ENCODE measurements at places on chromosomes 1 and 21.

- no peak for DNase-seq
These were observed 10.7 kb downstream of the MEF2D start for GRCh38 chr1:156489935-156490293.

GRCh38 chr1:29635501-29636263 is 399.4 kb downstream of the PTPRU start:
- DNase-seq = peak; percentile 12

- no peak for DNase-seq
These were observed 22.2 kb upstream of the HPDL start for GRCh38 chr1:45304311-45305081.

DNA sequence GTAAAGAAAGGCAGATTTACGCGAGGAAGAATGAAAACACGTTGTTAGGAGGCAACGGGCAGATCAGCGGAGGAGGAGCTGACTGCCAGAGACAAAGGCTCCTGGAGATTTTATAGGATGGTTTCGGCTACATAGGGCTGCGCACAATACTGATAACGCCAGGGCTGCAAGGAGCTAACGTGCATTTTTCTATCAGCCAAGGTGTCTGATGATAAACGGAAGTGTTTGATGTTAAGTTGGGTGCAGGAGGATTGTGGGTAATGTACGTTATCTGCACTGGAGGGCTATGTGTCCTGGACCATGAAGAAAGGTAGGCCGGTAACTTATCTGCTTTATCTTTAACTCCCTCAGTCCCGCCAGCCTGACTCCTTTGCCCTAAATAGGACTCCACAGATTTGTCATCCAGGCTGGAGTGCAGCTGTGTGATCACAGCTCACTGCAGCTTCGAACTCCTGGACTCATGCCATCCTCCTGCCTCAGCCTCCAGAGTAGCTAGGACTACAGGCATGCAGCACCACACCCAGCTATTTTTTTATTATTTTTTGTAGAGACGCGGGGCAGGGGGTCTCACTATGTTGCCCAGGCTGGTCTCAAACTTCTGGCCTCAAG is 29.6 kb downstream of the SETD4 start:
- DNase-seq = no peak

DNA sequence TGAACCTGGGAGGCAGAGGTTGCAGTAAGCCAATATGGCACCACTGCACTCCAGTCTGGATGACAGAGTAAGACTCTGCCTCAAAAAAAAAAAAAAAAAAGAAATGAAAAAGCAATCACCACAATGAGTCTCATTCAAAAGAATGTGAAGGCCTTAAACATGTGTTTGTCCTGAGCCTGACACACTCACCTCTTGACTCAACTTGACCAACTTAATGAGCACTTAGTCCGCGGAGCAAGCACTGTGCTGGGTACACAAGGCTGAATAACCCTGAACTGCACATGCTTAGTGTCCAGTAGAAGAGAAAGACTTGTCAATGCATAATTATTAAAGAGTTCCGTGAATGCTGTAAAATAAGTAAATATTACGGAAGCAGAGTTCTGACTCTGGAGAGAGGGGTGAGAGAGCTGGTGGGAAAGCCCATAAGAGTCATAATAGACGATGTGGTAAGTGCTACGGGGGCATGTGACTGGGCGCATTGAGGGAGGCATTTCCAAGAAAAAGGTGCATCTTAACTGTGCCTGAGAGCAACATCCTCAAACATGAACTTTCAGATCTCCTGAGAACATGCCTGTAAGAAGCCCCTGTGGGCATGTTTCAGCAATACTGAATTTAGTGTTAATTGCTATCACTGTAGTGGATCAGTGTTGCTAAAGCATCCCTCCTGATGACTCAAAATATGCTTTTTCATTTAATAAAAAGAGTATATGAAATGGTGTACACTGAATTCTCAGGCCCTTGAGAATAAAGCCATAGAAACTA is 27.2 kb downstream of the MCOLN2 start:
- DNase-seq = no peak

DNA sequence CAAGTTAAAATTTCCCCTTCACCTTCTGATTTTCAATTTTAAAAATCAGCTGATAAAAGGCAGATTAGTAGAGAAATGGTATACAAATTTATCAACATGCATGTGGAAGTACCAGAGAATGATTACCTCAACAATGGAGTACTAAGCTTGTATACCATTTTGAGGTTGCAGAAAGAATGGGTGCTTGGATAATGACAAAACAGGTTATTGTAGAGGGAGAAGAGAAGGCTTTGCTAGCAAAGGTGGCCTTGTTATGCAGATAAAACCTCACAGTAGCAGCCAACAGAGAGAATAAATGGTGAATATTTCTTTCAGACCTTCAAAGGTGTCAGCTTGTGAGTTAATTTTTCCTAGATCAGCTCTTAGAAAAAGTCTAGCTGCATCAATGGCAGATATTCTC is 1174.9 kb upstream of the ADGRL4 start:
- DNase-seq = no peak

DNA sequence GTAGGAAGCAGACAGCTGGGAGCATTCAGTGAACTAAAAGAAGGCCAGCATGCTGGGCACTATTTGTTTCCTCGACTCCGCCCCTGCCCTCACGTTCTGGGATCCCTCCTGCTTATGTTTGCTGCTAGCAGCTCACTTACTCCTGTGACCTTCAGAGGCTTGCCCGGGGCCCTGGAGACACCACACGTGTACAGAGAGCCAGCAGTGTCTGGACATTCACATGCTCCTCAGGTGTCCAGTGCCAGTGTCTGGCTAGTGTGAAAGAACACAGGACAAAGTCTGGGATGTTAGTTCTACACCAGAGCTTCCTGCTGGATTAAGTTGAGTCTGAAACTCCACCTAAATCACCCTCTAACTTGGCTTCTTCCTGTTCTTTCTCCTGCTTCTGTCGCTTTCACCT is 108.1 kb downstream of the OMA1 start:
- DNase-seq = no peak

- DNase-seq = peak; percentile 15
These were observed 5.0 kb upstream of the BCAR3 start for GRCh38 chr1:93686504-93687250.

DNA sequence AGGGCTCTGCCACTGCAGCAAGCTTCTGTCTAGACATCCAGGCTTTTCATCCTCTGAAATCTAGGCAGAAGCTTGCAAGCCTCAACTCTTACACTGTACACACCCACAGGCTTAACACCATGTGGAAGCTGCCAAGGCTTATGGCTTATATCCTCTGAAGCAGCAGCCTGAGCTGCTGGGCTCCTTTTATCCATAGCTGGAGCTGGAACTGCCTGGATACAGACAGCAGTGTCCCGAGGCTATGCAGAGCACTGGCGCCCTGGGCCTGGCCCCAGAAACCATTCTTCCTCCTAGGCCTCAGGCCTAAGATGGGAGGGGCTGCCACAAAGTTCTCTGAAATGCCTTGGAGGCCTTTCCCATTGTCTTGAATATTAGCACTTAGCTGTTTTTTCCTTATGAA is 19.3 kb upstream of the POGK start:
- DNase-seq = no peak

- no peak for DNase-seq
These were observed 689 bp upstream of the ZNF644 start for GRCh38 chr1:91022518-91022929.

- no peak for DNase-seq
These were observed 447.5 kb downstream of the NEGR1 start for GRCh38 chr1:71834601-71835441.

- no peak for DNase-seq
These were observed 7.8 kb downstream of the CELSR2 start for GRCh38 chr1:109256971-109257681.

- no peak for DNase-seq
These were observed 19.6 kb upstream of the LAMC2 start for GRCh38 chr1:183166454-183166853.

GRCh38 chr1:68811806-68812205 is 314.9 kb upstream of the DEPDC1 start:
- no peak for DNase-seq

DNA sequence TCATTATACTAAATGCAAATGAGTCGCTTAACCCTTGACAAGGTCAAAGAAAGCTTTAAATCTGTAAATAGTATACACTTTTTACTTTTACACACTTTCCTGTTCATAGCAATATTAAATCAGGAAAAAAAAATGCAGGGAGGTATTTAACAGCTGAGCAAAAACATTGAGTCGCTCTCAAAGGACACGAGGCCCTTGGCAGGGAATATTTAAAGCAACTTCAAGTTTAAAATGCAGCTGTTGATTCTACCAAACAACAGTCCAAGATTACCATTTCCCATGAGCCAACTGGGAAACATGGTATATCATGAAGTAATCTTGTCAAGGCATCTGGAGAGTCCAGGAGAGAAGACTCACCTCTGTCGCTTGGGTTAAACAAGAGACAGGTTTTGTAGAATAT is 62.7 kb downstream of the CAPN2 start:
- no peak for DNase-seq

DNA sequence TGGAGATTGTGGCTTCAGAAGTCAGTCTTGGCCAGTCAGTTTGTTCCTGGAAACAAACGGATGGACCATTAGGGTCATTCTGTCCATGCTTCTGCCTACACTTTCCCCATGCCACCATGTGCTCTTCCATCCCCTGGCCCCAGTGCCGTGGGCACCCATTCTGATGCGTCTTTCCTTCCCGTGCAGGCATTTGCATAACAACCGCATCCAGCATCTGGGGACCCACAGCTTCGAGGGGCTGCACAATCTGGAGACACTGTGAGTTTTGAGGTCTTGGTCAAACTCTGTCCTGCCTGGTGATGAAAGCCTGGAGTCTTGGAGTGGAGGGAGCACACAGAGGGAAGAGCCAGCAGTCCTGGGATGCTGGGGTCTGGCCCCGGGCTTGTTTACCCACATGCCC is 61.1 kb downstream of the UBE2T start:
- DNase-seq = no peak

DNA sequence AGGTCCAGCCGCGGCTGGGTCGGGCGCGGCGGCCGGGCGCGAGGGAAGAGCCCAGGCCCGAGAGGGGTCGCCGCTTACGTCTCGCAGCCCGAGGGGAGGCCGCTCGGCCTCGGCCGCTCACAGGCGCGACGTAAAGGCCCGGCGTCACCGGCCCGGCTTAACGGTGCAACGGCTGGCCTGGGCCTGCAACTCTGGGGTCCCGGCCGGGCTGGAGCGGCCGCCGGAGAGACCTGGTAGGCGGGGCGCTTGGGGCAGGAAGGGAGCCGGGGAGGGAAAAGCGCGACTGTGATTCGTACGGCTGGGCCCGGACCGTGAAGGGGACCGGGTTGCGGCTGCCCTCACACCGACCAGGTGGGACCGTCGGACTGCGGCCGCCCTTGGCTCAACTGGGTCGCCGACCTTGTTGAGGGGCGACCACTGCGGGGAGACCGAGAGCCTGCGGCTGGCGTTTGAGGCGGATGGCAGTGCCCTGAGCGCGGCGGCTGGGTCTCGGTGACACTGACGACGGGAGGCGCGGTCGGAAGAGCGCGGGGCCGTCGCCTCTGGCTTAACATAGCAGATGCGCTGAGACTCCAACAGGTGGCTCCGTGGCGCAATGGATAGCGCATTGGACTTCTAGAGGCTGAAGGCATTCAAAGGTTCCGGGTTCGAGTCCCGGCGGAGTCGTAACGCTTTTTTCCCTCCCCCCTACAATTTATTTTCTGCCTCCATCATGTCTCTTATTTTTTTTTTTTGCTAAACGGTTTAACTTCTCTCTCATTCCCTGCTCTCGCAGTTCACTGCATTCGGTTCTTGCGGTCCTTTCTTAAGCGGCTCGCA is 31.8 kb downstream of the DNTTIP2 start:
- peak; percentile 92 for DNase-seq

- no peak for DNase-seq
These were observed 9.3 kb downstream of the TMCC2 start for GRCh38 chr1:205236951-205237475.

GRCh38 chr1:3928586-3928985 is 28.5 kb upstream of the C1orf174 start:
- DNase-seq = no peak

- no peak for DNase-seq
These were observed 48.9 kb downstream of the CD247 start for GRCh38 chr1:167469280-167469965.

DNA sequence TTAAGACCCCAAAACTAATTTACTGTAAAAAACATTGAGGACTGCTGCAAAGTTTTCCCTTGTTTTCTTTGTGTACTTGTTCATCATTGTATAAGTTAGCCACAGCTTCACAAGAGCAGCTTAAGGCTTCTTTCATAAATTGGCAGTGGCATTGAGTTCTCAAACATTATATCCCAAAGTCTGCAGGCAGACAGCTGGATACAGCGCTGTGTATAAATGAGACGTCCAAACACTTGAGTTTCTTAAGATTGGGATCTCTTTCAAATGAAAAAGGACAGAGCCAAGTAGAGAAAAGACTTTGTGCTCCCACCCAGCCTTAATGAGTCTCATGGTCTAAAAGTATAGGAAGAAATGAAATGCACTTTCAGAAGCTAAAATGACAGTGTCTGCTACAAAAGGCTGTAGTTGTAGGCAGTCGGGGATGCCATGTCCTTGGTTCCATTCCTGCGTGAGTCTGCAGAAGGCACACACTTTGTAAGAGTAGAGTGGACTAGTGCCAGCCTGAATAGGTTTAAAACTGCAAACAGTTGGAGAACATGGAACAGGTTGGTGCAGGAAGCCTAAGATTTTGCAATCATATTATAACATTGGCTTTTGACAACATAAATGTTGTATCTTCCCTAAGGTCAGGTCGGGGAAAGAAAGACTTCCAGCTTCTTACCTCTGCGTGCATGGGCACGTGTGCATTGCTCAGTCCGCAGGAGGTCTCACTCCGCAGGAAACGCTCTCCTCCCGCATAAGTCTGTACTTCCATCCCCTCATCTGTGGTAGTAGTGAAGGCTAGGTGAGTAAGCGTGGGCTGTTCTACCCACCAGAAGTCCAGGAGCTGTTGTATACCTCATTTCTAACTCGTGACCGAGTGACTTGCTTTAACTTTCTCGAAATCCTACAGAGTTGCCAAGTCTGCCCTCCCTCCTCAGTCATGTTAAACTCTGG is 94.4 kb downstream of the CD247 start:
- DNase-seq = no peak

DNA sequence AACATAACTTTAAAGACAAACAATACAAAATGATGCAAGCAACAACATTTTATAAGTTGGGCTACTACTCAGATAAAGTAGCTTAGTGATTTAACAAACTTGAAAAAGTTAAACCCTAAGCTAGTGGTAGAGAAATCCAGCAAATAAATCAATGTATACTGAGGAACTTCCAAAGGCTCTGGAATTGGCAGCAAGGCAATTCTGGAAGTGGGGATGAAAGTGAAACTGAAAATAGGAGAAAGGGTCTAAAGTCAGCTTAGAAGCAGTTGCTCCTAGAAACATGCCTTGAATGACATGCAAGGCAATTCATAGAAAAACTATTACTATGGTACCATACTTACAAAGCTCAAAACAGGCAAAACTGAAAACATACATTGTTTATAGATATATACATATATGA is 90.0 kb upstream of the CAMK1G start:
- no peak for DNase-seq
